ENCODE measurements at places on chromosomes 1 and 21.

DNA sequence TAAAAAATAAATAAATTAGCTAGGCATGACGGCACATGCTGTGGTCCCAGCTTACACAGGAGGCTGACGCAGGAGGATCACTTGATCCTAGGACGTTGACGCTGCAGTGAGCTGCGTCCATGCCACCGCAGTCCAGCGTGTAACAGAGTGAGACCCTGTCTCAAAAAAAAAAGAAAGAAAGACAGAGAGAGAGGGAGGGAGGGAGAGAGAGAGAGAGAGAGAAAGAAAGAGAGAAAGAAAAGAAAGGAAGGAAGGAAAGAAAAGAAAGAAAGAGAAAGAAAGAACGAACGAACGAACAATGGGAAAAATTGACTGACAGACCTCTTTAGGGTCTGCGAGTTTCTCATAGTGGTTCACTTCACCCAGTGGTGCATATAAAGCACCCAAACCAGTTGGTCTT, 97.8 kb upstream of the BMP8A start:
- no peak for DNase-seq

GRCh38 chr1:106222403-106222802, 834.1 kb upstream of the PRMT6 start:
- no peak for DNase-seq

GRCh38 chr1:70887936-70888335, 159.7 kb downstream of the PTGER3 start:
- DNase-seq: no peak

DNA sequence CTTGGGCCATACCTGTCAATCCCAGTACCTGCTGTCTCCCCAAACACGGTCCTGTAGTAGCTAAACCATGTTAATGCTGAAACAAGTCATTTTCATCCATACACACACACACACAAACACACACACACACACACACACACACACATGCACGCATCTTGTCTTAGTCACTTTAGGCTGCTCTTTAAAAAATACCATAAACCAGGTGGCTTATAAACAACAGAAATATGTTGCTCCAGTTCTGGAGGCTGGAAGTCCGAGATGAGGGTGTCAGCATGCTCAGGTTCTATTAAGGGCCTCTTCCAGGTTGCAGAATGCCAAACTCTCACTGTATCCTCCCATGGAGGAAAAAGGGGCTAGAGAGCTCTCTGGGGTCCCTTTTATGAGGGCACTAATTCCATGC, 129.9 kb downstream of the NTPCR start:
- DNase-seq: no peak

DNA sequence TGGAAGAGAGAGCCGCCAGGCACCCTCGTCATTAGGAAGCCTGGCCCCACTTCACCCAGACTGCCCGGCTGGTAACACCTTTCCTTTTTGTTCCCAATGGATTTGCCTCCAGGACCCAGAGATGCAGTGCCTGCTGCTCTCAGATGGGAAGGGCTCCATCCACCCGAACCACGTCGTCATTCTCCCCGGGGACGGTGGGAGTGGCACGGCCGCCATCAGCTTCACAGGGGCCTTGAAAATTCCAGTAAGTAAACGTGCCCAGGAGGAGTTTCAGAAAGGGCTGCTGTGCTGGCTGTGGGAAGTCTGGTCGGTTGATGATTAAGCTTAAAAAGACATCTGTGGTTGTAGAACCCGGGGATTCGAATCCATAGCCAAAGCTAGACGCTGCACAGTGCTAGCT, 45.2 kb downstream of the SLC37A1 start:
- no peak for DNase-seq

DNA sequence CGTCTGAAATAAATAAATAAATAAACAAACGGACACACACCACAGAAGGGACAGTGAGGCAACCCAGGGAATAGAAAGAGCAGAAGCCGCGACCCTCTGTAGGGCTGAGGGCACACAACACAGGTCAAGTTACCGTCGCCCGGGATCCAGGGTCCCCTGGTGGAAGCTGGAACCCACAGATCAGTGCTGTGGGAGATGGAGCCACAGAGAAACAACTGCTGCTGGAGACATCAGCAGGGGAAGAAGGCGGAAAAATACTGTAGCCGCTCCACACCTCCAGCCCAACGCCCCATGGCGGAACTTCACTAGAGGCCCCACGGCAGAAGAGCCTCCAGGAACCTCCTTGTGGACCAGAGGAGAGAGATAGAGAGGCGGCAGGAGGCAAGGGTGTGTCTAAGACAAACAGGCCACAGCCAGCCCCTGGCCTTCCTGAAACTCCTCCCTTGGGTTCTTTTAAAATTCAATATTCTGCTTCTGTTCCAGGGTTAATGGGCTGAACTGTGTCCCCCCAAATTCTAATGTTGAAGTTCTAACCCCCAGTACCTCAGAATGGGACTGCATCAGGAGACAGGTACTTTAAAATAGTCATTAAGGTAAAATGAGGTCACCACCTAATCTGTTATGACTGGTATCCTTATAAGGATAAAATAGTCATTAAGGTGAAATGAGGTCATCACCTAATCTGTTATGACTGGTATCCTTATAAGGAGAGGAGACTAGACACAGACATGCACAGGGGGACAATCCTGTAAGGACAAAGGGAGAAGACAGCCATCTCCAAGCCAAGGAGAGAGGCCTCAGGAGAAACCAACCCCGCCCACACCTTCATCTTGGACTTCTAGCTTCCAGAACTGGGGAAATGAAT, 7.7 kb upstream of the HLCS start:
- no peak for DNase-seq

- DNase-seq: no peak
These were observed 68.6 kb upstream of the COG2 start for GRCh38 chr1:230573658-230574057.

- DNase-seq: no peak
These were observed 338.6 kb upstream of the SNX7 start for GRCh38 chr1:98322966-98323365.

DNA sequence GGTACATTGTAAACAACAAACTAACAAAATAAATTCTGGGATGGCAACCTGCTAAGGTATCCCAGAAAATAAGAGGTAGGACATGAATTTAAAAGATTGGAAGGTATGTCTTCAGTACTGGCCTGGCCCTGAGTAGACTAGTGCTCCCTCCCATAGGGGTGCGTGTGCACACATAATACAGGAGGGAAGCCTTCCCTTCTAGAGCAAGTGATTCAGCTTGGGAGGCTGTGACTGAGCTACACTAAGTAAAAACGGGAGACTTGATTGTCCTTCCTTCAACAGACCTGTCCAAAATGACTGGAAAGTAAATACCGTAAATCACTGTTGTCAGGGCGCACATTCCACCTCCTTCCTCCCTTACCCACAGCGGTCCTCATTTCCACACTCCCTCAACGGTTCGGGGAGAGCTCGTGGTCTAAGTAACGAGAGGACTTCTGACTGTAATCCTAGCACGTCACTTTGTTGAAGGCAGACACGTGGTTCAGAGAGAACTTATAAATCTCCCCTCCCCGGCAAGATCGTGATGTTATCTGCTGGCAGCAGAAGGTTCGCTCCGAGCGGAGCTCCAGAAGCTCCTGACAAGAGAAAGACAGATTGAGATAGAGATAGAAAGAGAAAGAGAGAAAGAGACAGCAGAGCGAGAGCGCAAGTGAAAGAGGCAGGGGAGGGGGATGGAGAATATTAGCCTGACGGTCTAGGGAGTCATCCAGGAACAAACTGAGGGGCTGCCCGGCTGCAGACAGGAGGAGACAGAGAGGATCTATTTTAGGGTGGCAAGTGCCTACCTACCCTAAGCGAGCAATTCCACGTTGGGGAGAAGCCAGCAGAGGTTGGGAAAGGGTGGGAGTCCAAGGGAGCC, at the start of gene TGFB2:
TGFB2 (plus strand) TSS at position 523 of the 859 bp plus-strand sequence. CDS start 1,366 bp downstream, outside the sequence.
- DNase-seq: peak; percentile 46

DNA sequence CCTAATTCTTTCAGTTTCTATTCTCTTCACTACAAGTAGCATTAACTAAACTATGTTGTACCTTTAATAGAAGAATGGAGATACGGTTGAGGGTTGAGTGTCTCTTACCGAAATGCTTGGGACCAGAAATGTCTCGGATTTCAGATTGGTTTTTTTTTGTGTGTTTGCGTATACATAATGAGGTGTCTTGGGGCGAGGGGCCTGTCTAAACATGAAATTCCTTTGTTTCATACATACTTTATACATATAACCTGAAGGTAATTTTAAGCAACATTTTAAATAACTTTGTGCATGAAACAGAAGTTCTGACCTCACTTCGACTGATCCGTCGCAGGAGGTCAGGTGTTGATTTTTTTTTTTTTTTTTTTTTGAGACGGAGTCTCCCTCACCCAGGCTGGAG, 36.3 kb upstream of the MYOCOS start:
- DNase-seq: no peak

DNA sequence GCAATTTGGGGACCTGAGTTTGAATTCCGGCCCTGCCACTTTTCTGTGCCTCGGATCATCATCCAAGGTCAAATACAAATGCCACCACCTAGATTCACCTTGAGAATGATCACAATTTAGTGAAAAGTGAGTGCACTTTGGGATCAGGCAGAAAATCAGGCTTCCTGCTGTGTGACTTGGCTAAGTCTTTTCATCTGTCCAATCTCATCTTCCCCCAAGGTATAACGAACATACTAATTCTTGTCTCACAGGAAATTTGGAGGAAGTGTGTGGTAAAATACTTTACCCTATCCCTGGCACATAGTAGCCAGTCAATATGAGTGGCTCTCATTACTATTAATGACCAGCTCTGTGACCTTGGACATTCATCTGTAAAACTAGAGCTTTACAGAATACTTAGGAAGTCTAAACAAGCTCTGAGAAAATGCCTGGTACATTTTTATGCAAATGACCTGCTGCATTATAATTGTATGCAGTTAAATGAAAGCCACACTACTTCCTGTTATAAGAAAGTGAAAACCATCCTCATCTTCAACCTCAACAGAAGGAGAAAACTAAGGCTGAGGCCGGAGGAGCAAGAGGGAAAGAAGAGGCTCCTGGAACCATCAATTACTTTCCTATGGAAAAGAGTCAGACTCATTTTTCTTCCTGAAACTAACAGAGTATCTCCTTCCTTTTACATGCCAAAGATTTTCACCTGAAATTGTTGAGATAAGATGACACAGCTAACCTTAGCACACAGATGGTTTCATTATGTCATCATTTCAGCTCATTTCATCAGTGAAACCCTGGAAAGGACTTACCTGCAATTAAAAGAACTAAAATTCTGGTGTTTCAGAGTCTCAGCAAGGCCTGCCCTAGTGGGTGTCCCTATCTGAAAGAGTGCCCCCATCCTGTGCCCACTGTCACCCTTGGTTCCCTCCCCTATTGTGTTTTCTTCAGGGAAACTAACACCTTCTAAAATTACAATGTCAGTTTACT, 32.6 kb upstream of the RGS8 start:
- no peak for DNase-seq

DNA sequence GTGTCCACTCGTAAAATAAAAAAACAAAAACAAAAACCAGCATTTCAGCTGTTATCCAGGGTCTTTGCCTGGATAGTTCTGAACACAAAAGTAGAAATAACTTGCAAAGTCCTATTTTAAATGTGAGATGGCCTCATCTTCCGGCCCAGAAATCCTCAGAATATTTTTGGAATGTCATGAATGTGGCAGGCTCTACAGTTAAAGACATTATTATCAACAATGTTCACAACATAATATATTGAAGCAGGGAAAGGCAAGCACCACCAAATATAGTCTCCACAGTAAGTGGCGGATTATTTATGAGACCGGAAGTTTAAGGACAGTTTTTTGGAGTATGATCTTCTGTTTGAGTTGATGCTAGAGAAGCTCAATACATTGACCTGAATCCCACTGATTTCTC, 1.2 kb upstream of the C1orf198 start:
- DNase-seq: no peak

GRCh38 chr1:93587354-93587753, 94.3 kb downstream of the BCAR3 start:
- no peak for DNase-seq

- no peak for DNase-seq
These were observed 147.4 kb downstream of the PDE4B start for GRCh38 chr1:65940126-65940525.

DNA sequence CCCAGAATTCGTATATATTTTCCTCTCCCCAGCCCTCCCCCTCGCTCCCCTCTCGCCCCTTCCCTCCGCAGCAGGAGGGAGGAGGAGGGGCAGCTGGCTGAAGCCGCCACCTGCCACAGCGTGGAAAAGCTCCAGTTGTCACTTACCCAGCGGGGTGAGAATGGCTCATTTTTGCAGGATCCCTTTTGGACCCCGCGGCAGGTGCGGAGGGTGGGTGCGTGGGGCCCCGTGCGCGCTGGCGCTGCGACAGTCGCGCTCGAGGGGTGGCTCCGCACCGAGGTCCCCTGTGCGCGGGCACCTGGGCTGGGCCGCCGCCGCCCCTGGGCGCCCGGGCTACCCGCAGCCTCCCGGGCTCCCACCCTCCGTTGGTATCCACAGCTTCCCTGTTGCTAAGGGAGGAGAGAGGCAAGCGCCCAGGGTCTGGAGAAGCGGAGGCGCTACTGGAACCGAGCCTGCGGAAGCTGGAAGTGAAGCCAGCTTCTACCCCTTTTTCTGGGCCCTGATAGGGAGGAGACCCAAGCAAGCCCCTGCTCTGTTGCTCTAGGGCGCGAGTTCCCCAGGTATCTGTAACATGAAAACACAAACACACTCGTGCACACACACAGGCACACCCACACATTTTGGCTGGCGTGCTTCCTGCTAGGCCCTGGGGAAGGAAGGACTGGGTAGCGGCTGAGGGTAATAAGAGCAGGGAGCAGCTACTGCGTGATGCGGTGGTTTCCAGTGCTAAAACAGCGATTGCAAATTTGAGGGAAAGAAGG, at the start of gene ERICH3:
ERICH3 (minus strand) TSS at position 442 of the 761 bp plus-strand sequence; CDS start at position 169, 273 bp downstream.
- peak; percentile 6 for DNase-seq

DNA sequence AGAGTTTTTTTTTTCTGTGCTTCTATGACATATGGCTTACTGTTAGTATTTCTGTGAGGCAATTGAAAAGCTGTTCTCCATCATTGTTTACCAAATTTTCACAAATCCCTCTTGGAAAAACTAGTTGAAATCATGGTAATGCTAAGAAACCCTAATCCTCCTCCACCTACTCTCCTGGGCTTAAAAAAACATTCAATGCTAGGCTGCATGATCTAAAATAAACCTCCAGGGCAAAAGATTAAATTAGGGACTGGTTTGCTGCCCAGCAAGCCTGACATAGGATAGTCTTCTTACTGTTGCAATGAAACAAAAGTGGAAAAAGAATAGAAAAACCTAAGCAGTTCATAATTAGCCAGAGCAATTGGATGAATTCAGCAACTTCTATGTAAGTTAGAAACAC, 16.1 kb downstream of the C1orf52 start:
- no peak for DNase-seq

DNA sequence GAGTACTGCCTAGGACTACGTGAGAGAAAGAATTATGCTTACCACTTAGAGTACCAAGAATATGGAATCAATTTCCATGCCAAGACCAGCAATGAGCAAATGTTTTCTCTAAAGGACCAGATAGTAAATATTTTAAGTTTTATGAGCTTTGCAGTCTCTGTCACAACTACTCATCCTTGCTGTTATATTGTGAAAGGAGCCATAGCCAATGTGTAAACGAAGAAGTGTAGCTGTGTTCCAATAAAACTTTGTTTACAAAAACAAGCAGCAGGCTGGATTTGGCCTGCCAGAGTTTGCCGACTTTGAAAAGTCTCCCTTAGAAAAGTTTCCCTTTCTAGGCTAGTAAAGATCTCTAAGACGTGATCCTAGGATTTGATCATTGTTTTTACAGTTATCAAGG, 128.8 kb downstream of the PDE4B start:
- no peak for DNase-seq

GRCh38 chr1:239763850-239764249, 327.8 kb upstream of the FMN2 start:
- DNase-seq: no peak

- no peak for DNase-seq
These were observed 739.7 kb upstream of the NCAM2 start for GRCh38 chr21:20258542-20258941.

Measured in AG08395 (cell line).